Melanocyte of skin (primary cell): ENCODE measurements at places on chromosomes 11 and 22. TPM values are rescaled to one million over a fixed set of nuclear protein-coding genes. Genes with fewer than 3 reads are reported as not detected.

TLCD5 gene
- 4.0 TPM in 2 replicates for total RNA-seq

SLC5A4 gene
- 1.3 and 1.5 TPM in 2 replicates for total RNA-seq

FOLR2 gene
- not detected in 2 replicates for total RNA-seq

CHADL gene
- 0.34 and 0.36 TPM in 2 replicates for total RNA-seq

CRYBA4 gene
- total RNA-seq: not detected in 2 replicates

AMOTL1 gene
- 15.0 and 27.3 TPM in 2 replicates for total RNA-seq

OR2AT4 gene
- under 0.01 TPM in 2 replicates for total RNA-seq

ZP1 gene
- total RNA-seq: not detected in 2 replicates

CNIH2 gene
- total RNA-seq: not detected in 2 replicates

PPFIBP2 gene
- 21.6 and 35.5 TPM in 2 replicates for total RNA-seq

FGF3 gene
- total RNA-seq: not detected in 2 replicates

CADM1 gene
- 16.0 and 34.1 TPM in 2 replicates for total RNA-seq

CD6 gene
- total RNA-seq: 0.33 and 0.93 TPM in 2 replicates
